ENCODE measurements at places on chromosomes 16 and 17. TPM values are rescaled to one million over a fixed set of nuclear protein-coding genes. Genes with fewer than 3 reads are reported as not detected.

TOX3 gene
- 39.2 TPM for total RNA-seq

CDR2 gene
- 17.5 TPM for total RNA-seq

DLX3 gene
- total RNA-seq = 1.0 TPM

- no peaks in the 10 kb centered on the region for H3K36me3 ChIP-seq
- peaks cover 48% of the 10 kb centered on the region for H3K27me3 ChIP-seq
- no peak for DNase-seq
- peaks cover 31% of the 10 kb centered on the region for H3K4me1 ChIP-seq
- no peak overlapping the region for H3K27ac ChIP-seq
Observed at GRCh38 chr16:85912211-85912974, 13.4 kb downstream of the IRF8 start.

DNA sequence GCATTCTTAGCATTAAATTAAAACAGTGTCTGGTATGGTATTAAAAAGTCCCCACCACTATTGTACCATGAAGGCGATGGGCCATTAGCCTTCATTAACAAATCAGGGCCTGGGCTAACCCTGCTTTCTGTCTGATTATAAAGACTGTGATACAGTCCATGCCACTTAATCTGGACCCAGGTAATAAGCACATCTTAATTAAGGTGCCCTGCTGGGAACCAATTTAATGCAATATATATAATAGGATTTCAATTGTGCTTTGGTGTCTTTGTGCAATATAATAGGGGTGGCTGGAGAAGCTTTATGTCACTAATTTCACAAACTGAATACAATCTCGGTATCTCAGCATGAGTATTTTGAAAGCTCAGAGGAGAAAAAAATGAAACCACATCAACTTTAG, 64.4 kb upstream of the CDH8 start:
- H3K4me1 ChIP-seq = no peaks in the 10 kb centered on the region
- H3K4me3 ChIP-seq = no peak overlapping the region
- no peaks in the 10 kb centered on the region for H3K27me3 ChIP-seq
- H3K36me3 ChIP-seq = no peaks in the 10 kb centered on the region
- no peak overlapping the region for H3K27ac ChIP-seq

GRCh38 chr16:85120006-85120340, 7.7 kb upstream of the CIBAR2 start:
- peaks cover 14% of the 10 kb centered on the region for H3K4me1 ChIP-seq
- no peak overlapping the region for H3K27ac ChIP-seq
- DNase-seq = no peak

GRCh38 chr17:59786536-59787319, 79.3 kb downstream of the VMP1 start:
- H3K27me3 ChIP-seq = no peaks in the 10 kb centered on the region
- H3K27ac ChIP-seq = no peak overlapping the region
- H3K36me3 ChIP-seq = no peaks in the 10 kb centered on the region
- no peak overlapping the region for H3K4me3 ChIP-seq
- no peak for DNase-seq
- H3K4me1 ChIP-seq = peaks cover 21% of the 10 kb centered on the region

DNA sequence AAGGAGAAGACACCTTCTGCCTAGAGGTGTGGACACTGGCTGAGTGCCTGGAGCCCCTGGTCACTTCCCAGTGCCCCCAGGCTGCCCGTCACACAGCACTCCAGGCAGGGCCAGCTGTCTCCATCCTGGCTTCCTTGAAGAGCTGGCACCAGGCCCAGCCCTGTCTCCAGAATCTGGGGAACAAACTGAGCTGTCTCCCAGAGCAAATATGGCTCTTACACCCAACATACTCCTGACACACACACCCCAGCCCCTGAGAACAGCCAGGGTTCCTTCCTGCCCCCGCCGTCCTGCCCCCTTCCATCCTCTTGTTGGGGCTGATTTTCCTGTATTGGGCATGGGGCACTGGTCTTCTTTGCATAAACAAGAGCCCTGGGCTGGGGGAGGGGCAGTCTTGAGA, 9.1 kb downstream of the NHERF1 start:
- no peak overlapping the region for H3K4me3 ChIP-seq
- no peak for DNase-seq
- H3K27ac ChIP-seq = no peak overlapping the region
- no peaks in the 10 kb centered on the region for H3K36me3 ChIP-seq
- H3K4me1 ChIP-seq = peaks cover 38% of the 10 kb centered on the region

DNA sequence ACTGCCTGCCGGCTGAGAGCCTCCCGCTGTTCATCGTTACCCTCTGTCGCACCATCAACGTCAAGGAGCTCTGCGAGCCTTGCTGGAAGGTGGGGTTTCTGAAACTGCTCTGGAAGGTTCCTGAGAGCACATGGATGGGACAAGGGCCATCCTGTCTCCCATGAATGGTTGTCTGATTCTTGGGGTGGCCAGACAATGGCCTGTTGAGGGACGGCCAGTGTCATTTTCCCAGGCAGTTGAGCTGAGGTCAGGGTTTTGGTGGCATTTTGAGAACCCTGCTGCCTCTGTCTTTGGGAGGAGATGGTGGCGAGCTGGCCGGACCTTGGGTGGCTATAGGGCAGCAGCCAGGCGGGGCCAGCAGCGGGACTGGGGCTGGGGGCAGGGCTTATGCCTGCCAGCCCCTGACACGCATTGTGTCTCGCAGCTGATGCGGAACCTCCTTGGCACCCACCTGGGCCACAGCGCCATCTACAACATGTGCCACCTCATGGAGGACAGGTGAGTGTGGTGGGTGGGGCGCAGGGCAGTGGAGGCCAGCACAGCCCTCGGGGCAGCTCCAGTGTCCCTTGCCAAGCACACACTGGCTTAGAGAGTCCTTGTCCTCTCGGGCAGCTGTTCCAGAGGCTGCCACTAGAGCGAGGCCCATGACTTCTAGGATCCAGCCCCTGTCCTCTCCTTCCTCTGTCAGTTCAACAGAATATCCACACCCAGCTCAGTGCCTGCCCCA, 9.1 kb downstream of the TSC2 start:
- no peaks in the 10 kb centered on the region for H3K27me3 ChIP-seq
- H3K4me3 ChIP-seq = no peak overlapping the region

- H3K36me3 ChIP-seq = peaks cover 6% of the 10 kb centered on the region
- no peak overlapping the region for H3K4me3 ChIP-seq
- H3K27me3 ChIP-seq = no peaks in the 10 kb centered on the region
- no peak overlapping the region for H3K27ac ChIP-seq
Observed at GRCh38 chr16:80681436-80681835, 123.0 kb downstream of the CDYL2 start.

KIF2B gene
- not detected for total RNA-seq

DNA sequence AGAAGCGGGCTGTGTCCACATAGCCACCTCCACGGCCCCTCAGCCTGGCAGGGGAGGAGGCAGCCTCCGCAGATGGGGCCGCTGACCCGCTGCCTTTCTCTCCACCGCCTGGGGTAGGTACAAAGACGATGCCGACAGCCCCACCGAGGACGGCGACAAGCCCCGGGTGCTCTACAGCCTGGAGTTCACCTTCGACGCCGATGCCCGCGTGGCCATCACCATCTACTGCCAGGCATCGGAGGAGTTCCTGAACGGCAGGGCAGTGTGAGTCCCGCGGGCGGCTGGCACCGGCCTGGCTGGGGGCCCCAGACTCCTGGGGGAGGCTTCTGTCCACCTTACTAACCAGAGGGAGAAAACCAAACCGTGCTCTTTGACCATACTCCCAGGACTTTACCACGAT, 27.9 kb downstream of the MGRN1 start:
- no peak for DNase-seq
- H3K4me1 ChIP-seq = no peaks in the 10 kb centered on the region
- no peaks in the 10 kb centered on the region for H3K27me3 ChIP-seq
